Vagina (tissue), 2 donors: ENCODE measurements at places on chromosomes 5 and 9.

DNA sequence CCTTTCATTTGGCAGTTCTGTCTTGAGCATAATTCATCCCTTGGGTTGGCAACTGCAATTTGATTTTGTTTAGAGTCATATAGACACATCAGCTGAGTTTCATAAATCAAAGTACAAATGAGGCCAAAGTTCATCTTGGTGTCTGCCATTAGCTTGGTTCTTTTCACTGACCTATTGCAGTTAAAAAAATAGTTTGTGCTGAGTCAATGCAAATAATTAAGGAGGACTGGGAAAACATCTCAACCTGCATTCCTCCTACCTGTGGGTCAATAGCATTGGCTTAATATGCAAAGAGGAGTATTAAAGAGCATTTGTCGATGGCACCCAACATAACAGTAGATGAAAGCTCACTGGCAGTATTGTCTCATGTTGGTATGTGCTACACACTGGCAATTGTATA, 1.6 kb downstream of the PKD2L2 start:
- no peak for DNase-seq

- DNase-seq, result no peak
Measured at GRCh38 chr9:36882594-36882993, 151.5 kb downstream of the PAX5 start.

GRCh38 chr5:140631831-140632365, 1.1 kb downstream of the CD14 start:
- no peak for DNase-seq

GRCh38 chr5:158378931-158379330, 520.0 kb upstream of the CLINT1 start:
- DNase-seq, result no peak

GRCh38 chr5:90845723-90846554, 287.3 kb downstream of the ADGRV1 start:
- DNase-seq, result no peak

DNA sequence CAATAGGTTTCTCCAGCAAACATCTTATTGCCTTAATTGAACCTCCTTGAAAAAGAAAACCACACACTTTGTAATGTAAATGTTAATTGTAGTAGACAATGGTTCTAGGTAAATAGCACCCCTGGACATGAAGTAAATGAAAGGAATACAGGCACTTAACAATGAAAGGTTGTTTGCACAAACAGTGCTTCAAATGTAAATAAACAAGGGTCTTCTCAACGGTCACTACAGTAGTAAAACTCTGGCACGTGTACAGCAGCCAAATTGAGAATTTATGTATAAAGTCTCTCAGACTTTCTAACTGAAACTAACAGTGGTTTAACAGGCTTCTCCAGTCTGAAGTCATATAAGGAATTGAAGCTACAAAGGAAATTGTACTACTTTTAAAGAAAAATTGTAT, 218.3 kb downstream of the MEF2C start:
- DNase-seq, result no peak

- no peak for DNase-seq
Measured at GRCh38 chr5:56045469-56045868, 50.7 kb upstream of the IL6ST start.

DNA sequence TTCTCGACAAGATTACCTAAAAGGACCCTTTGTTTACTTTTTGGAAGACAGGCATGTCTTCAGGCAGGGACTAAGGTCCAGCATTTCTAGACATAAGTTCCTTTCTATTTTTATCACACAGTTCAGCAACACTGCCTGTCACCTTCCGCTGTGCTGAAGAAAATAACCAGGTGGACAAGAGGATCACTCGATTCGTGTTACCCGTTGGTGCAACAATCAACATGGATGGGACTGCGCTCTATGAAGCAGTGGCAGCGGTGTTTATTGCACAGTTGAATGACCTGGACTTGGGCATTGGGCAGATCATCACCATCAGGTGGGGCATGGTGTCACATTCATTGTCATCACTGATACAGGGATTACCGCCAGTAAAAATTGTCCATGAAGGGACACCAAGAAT, 85.6 kb upstream of the PLPP6 start:
- no peak for DNase-seq
